Stimulated activated CD4-positive, alpha-beta T cell treated with anti-CD3 and anti-CD28 coated beads, TNF-alpha, amount 100 ng/mL, for 48 hours (primary cell): ENCODE measurements at places on chromosomes 5 and 9.

DNA sequence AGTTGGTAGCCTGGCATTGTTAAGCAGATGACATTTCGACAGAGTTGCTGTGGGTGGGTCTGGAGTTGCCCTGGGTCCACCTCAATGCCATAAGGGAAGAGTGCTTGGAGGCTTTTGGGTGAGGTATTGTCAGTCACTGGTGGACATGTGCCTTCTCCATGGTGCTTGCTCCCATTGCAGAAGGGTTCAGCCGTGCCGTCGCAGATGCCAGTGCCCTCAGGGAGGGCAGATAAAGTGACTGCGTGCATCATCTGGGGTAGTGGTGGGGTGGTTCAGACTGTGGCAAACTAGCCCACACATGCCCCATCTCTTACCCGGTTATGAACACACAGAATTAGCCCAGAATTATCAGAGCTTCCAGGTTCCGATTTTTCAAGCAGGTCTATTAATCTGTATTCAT lies 71.6 kb downstream of the FBXL7 start:
- no peak for DNase-seq

GRCh38 chr9:21710548-21711191 lies 91.8 kb upstream of the MTAP start:
- DNase-seq = no peak

- DNase-seq = no peak
Measured at GRCh38 chr5:4197151-4197550, 601.5 kb downstream of the IRX1 start.

DNA sequence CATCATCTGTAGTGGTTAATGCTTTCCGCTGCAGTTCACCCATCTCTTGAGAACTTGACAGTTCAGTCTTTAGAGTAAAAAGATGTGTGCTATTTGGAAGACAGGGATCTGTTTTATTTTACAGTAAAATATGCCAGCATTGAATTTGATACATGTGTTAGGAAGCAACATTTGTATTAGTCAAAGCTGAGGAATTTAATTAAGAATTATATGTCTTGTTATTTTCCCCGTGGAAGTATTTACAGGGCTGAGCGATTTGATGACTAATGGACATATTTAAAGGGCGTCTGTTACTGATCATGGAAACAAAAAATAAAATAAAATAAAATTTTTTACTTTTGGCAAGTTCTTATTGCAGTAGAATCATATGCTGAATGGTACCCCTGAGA lies 101.3 kb downstream of the PAM start:
- no peak for DNase-seq

GRCh38 chr9:126564716-126565115 lies 49.0 kb upstream of the LMX1B start:
- DNase-seq = no peak

- DNase-seq = no peak
Measured at GRCh38 chr5:171872666-171873065, 87.0 kb downstream of the SMIM23 start.

GRCh38 chr5:3595006-3595961 lies at the start of gene IRX1:
Gene IRX1 (plus strand): TSS chr5:3595832. CDS start chr5:3596106, 274 bp downstream.
- DNase-seq = no peak

DNA sequence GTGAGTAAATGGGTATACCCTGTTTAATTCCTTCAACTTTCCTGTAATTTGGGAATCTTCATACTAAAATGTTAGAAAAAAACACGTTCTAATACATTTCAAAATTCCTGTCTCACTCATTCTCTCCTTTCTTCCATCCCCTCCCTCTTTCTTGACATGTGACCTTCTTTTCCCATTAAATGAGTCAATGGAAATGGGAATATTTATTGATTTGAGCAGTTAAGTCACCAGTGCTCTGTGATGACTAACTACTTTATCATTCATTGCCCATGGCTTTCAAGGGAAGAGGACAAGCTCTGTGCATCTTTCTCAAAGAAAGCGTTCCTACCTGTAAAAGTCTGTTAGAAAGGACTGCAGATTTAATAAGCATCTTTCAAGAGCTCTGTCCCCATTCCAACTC lies 144.4 kb upstream of the MAP3K1 start:
- DNase-seq = no peak

- DNase-seq = no peak
Measured at GRCh38 chr5:14251733-14252132, 108.6 kb downstream of the TRIO start.

DNA sequence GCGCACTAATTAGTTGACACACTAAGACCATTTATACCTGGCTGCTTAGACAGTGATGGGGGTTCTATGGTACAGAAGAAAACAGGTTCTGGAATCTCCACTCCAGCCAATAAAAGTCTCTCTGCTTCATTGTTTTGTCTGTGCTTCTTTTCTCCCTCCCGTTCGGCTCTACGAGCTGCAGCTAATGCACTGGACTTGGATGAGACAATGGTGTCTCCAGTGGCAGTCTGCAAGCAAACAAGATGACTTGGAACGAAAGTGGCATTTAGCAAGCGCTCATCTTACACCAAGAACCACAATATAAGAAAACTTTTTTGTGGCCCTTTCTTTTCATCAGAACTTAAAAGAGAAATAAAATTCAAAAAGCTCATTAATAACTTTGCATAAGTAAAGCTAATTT lies 30.2 kb downstream of the GFM2 start:
- no peak for DNase-seq

DNA sequence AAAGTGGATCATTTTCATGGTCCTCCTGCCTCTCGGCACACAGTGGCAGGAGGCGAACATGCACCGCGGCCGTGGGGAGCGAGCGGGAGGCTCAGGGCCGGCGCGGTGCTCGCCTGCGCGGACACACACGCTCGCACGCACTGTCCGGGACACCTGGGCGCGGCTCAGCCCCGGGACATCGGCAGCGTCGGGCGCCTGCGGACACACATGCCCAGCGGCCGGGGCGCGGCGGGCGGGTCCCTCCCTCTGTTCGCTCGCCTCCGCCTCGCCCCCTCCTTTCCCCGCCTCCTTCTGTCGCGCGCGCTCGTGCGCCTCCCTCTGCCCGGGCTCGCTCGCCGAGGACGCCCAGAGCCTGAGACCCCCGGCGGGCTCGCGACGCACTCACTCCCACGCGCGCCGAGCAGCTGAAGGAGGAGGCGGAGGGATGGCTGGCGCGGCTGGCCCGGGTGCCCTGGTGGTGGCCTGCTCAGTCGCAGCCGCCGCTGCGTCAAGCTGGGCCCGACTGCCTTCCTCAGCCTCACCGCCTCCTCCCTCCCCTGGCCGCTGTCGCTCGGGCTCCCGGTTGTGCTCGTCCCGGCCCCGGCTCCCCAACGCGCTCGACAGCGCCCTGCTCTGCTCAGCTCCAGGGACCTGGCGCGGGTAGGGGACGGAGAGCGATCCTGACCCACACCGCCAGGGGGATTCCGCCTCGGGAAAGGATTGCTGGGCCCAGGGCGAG lies at the start of gene FRMD3:
TSS of gene FRMD3 (minus strand) at position 230 of the 718 bp plus-strand sequence. CDS start at position 60, 170 bp downstream.
- peak; percentile 7 for DNase-seq

DNA sequence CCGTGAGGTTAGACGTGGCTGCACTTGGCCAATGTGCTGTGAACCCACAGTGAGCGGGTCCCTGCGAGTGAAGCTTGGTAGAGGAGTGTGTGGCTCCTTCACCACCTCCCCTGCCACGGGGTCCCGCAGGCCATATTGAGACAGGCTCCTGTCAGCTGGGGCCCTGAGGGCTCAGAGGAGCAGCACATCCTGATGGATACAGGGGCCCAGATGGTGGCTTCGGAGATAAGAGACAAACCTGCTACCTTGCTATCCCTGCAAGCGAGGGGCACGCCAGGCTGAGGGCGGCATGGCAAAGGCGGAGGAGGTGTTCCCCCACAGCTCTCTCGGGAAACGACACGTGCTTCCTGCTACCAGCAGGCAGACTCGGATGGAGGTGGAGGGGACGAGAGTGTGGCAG lies 33.1 kb downstream of the SLC6A3 start:
- no peak for DNase-seq

- no peak for DNase-seq
Measured at GRCh38 chr5:93145767-93146166, 435.3 kb downstream of the NR2F1-AS1 start.

GRCh38 chr9:118957585-118957984 lies 411.6 kb downstream of the BRINP1 start:
- no peak for DNase-seq

DNA sequence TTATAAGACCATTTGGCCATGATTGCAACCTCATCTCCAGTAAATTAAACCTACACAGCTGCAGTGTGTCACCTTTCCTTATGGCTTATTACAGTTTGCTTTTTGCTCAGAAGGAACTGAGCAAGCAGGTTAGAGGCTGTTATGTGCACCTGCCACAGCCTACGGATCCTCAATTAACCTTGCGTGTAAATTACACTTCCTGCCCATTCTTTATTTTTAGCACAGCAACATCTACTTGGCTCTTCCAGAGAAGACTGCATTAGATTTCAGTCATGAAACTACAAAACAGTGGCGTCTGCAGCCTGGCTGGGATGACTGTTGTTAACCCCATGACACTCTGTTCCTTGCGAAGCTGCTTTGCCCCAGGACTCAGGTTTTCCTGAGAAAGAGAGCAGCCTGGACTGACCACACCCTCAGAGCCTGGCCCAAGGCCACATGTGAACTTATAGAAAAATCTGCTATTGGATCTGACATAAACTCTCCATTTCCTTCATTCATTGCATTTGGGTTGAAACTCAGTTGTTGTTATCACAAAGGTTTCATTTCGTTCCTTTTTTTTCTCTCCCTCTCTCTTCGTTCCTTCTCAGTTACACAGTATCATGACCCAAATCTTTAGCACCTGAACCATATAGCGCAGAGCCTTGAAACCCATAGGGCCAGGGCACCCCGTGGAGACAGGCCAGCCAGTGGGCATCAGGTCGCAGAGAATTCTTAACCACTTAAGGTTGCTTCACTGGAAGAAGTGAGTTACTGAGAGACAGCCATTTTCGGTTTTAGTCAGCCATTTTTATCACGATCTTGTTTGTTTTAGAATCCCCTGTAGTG lies 138.6 kb downstream of the PALM2AKAP2 start:
- DNase-seq = peak; percentile 68

GRCh38 chr9:23635276-23635675 lies 190.8 kb downstream of the ELAVL2 start:
- no peak for DNase-seq

GRCh38 chr5:446883-447263 lies 3.9 kb downstream of the EXOC3 start:
- no peak for DNase-seq

DNA sequence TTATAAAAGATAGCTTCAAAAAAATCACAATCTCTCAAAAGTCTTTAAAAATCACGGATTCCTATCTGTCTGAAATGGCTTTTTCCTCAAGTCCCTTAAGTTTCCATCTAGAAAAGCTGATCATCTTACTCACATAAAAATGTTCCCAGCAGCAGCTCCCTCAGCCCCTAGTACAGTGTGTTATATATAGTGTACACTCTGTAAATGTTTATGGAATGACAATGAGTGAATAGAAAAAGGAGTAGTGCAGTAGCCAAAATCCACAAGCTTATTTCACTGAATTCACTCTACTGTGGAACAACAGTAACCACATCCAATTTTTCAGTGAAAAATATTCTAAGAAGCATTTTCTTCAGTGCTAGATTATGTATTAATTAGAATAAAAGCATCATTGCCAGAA lies 609.4 kb downstream of the DTWD2 start:
- no peak for DNase-seq

DNA sequence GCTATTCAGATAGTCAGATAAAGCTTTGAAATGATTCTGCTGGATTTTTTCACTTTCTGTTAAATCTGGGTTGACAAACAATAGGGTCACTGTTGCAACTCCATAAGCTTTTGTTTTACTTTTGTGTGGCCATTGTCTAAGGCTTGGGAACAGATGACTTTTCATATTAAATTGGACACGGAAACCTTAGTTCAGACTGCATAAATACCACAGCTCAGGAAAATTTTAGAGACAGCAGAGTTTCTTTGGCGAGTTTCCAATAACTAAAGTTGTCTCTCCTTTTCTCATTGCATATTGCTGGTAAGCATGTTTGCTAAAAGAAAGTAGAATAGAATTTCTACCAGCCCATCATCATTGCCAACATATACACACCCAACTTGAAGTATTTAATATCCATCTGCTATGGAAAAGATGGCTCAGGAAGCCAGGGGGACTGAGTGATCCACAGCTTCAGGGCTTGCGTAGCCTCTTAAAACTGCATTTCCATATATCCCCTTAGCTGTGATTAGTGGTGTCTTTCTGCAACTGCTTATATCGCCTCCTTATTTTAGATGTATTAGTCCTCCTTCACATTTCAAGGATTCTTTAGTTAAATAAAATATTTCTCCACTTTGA lies 168.2 kb downstream of the ARHGAP26 start:
- DNase-seq = no peak

DNA sequence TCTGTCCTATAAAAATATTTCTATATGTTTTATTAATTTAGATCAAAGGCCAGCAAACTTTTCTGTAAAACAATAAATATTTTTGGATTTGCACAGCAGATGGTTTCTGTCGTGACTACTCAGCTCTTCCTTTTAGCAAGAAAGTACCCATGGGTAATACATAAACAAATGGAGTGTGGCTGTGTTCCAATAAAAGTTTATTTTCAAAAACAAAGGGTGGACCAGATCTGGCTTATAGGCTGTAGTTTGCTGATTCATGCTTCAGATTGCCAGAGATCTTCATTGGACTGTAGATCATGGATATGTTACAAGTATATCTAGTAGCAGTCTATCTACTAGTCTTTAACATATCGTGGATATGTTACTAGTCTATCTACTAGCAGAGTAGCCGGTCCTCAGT lies 590.5 kb downstream of the CSNK1G3 start:
- no peak for DNase-seq

DNA sequence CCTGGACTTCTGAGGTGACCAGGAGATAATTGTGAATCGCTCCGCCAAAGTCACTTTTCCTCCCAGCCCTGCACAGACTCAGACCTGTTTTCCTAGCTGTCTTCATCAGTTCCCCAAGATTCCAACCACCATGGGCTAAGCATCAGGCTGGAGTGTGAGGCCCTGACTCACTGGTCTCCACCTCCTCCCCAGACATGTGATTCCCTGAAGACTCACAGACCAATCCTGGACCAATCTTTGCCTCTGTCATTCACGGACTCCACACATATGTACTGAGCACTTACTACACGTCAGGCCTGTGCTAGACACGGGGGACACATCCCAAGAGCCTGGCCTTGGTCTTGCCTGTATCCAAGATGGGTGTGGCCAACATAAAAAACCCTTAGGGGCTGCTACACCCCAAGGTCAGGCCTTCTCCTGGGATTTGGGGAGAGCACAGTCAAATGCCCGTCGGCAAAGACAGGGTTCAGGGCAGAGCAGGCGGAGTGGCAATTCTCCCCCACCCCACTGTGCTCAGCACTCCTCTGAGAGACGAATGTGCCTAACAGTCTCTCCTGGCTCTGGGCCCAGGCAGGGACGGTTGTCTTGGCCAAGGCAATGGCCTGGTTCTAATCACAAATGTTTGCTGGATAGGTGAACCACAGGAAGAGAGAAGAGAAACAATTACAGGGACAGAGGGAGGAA lies 11.9 kb downstream of the EEIG1 start:
- DNase-seq = no peak

DNA sequence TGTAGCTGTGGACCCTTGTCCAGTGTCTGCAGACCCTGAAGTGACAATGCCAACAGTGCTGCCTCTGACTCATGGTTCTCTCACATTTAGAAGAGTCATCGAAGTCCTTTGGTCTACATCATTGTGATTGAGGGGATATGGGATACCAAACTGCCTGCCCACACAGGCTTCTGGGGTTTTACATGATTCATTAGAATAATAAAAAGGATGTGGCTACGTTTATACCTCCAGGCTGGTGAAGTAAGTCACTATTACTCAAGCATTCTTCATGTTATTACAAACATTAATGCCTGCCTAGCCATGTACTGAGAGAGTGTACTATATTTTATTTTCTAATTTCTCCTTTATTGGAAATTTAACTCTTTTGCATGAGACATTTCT lies 365.7 kb downstream of the SPATA31D1 start:
- DNase-seq = no peak
